GM10248 (cell line): ENCODE measurements at places on chromosomes 3 and 15.

DNA sequence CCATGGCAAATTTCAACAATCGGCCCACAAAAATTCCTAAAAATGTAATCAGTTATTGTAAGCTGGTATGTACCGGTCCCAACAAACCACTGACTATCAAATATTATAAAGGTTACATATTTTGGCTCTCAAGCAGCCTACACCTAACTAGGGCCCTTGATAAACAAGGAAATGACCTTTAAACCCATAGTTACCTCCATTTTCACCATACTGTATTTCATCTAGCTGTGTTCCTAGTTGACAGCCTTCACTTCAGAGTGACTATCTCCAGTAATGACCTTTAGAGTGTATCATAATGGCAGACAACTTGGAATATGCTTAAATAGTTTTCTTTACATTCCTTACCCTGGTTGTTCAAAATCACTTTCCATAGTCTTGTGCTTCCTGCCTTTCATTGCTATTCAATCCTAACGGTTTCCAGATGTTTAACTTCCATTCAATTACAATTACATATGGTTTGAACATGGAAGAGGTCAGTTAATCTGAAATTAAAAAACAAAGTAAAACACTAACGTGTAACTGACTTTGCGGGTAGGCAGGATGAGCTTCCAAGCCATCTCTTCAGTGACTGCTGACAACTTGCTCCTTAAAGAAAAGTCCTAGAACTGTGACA, 111.9 kb upstream of the TSC22D2 start:
- DNase-seq = no peak

GRCh38 chr3:130801473-130801872, 54.8 kb upstream of the PIK3R4 start:
- DNase-seq = no peak

DNA sequence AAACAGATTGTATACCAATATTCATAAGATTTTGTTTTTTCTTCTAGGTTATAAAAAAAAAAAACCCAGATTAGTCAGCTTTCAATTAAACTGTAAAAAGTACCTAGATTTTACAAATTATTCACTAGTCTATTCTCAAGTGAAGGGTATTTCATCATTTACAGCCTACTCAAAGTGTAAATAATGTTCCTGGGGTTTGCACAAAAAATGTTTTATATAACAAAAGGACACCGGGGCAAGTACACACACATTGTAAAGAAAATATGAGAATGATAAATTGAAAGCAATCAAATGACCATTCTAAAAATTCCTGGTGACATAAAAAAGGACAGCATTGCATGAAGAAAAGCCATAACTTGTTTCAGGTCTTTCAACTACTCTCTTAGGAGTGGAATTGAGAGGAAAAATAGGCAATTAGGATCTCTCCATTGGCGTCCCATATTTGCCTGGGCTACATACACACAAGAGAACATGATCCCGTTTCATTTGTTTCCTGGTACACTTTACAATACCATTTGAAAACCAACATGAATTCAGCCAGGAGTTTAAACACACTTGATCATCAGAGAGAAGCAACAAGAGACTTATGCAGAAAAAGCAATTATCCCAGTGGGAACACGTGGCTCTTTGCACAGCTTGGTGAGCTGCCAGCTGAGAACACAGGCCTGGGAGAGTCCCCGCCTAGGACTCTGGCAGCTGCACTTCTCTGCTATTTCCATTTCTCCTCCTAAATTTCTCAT, 1039.2 kb downstream of the ROBO1 start:
- DNase-seq = no peak

DNA sequence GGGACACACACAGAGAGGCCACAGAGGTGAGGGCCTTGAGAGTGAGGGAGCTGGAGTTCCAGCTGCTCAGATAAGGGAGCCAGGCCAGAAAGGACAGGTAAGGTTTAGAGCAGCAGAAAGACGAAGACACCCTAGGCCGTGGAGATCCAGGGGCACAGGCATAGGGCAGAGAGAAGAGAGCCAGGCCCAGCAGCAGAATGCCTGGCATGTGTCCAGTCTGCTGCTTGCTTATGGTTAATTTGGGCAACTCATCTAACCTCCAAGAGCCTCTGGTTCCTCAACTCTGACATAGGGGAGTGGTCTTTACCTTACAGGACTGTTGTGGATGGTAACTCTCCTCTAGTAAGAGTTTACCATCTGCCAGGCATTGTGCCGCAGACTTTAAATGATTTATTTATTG, 35.9 kb downstream of the STARD5 start:
- no peak for DNase-seq

- DNase-seq = no peak
These were observed 3.3 kb upstream of the LRTM1 start for GRCh38 chr3:54931182-54931581.

GRCh38 chr15:63503739-63504246, 600 bp upstream of the USP3 start:
- DNase-seq = peak; percentile 48

GRCh38 chr3:186544281-186544680, at the start of gene CRYGS:
TSS of gene CRYGS (minus strand) at chr3:186544380. CDS start at chr3:186544326, 54 bp downstream.
- no peak for DNase-seq

DNA sequence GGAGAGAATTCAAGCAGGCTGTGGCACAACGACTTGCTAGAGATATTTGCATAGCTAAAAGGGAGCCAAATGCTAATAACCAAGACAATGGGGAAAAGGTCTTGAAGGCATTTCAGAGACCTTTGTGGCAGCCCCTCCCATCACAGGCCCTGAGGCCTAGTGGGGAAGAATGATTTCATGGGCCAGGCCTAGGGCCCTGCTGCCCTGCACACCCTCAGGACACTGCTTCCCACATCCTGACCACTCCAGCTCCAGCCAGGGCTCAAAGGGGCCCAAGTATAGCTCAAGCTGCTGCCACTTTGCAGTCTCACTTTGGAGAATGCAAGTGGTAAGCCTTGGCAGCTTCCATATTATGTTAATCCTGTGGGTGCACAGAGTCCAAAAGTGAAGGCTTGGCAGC, 21.5 kb upstream of the PTPN23 start:
- no peak for DNase-seq

- no peak for DNase-seq
These were observed 208.1 kb downstream of the MINAR1 start for GRCh38 chr15:79640206-79640605.

GRCh38 chr3:153069598-153070510, 92.2 kb upstream of the RAP2B start:
- no peak for DNase-seq

DNA sequence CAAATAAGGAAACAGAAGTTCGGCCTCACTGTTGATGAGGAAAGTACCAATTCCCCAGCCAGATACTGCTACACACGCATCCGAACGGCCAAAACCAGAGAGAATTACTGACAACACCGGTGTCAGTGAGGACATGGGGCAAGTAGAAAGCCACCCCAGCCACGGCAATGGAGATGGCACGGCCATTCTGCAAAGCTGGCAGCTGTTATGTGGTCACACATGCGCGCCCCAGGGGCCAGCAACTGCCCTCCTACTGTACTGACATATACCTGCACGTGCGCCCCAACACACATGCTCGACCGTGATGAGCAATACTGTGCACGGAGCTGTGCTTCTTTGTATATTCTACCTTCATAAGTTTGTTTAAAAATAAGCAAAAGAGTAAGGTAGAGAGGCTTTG, 217.4 kb downstream of the ADAMTS17 start:
- no peak for DNase-seq

GRCh38 chr15:70433586-70434324, 329.6 kb downstream of the UACA start:
- DNase-seq = no peak

GRCh38 chr3:29311795-29312194, 30.9 kb downstream of the RBMS3 start:
- DNase-seq = no peak

DNA sequence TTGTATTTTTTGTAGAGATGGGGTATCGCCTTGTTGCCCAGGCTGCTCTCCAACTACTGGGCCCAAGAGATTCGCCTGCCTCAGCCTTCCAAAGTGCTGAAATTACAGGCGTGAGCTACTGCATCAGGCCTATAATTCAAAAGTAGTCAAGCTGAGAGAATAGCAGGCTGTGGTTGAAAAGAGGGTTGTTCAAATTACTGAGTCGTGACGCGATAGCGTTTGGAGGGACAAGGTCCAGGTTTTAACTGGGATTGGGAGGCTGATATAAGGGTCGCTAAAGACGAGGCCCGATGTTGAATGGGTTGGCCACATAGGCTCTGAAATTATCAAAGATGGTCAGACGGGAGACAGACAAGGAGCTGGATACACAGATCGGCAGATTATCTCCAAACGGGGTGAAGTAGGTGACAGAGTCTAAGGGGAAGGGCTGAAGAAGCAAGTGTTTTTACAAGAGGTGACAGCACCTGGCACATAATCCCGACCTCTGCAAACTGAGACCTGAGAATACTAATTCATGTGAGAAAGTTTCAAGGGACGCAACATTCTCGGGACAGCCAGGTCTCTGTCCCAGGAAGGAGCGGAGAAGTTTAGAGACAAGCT, 759 bp upstream of the ARID3B start:
- DNase-seq = no peak

DNA sequence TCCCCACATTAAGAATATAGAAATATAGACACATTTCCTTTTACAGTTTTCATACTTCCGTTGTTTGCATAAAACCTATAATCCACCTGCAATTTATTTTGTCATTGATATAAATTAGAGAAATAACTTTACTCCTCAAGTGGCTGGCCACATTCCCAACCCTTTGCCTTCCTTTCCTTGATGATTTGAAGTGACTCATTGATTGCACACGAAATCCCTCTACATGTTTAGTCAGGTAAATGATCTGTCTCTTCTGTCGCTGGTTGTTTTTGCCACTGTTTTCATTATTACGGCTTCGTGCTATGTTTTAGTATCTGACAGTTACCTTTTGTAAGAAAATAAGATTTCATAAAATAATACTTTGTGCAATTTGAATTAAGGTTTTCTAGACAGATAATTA, 272.2 kb upstream of the NR2E3 start:
- DNase-seq = no peak

DNA sequence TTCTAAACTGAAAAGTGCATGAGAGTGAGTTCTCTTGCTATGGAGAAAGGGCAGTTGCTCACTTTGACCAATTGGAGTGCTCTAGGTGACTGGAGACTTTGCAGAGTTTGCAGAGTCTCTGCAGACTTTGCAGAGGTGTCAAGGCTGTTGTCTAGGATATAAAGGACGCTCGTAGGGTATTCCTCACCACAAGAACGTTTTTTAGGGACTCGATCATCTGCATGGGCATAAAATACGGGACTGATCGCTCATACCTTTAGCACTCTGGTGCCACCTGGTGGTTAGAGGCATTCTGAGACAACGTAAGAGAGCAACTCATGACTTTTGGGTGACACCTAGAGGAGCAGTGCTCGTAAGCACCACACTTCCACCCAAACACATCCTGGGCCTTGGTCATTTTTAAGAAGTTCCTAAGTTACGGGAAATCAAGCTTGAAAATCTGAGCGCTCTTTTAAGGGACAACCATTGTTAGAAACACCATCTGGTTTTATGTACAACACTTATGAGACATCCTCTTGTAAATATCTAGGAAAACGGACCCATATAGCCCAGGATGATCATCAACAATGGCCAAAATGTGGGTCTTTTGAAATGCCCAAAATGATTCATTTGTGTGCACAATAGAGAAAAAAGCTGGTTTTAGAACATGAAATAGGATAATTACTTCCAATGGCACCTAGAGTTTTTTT, 51.6 kb upstream of the XCR1 start:
- DNase-seq = peak; percentile 72

- DNase-seq = no peak
These were observed 1.0 kb downstream of the TASOR start for GRCh38 chr3:56681984-56682461.

GRCh38 chr15:71212146-71212545, 96.9 kb downstream of the THSD4 start:
- DNase-seq = no peak

DNA sequence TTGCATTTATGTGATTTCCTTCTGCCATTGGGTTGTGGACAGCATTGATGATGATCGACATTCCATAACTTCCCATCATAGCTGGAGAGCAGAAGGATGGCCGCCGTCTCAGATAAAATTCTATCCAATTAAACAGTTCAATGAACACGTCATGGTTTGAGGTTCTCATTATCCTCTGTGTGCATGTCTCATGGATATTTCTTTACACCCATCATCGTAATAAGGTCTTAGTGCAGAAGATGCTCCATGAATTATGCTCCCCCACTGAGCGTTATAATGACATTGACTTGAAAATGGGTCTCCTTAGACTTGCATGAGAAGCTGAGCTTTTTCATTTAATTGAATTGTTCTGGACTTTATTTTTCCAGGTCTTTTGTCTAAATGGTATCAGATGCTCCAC, 92.1 kb downstream of the TRIM42 start:
- DNase-seq = no peak

GRCh38 chr15:46413799-46414198, 779.0 kb downstream of the SQOR start:
- no peak for DNase-seq

- no peak for DNase-seq
These were observed 10.8 kb downstream of the PDCD10 start for GRCh38 chr3:167723872-167724271.
